M059J (cell line): ENCODE measurements at places on chromosomes 6 and 20.
A peak's percentile ranks its signal among the peaks of the same experiment; 100 is the strongest.

DNA sequence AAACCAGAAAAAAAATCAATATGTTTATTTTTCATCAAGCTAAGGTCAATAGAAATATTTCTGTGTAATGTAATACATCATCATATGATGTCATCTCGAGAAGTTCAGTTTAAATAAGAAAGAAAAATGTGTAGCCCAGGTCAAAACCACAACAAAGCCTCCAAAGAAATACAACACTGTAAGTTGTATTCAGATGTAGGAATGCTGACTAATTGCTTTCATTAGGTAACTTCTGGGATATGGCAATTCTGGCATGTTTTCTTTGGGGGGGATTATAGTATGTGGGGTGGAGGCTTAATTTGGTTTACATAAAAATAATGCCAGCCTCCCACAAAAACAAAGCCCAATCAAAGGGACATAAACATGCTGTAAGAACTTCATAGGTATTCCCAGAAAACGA is 881.8 kb upstream of the CITED2 start:
- DNase-seq, result peak; percentile 84

DNA sequence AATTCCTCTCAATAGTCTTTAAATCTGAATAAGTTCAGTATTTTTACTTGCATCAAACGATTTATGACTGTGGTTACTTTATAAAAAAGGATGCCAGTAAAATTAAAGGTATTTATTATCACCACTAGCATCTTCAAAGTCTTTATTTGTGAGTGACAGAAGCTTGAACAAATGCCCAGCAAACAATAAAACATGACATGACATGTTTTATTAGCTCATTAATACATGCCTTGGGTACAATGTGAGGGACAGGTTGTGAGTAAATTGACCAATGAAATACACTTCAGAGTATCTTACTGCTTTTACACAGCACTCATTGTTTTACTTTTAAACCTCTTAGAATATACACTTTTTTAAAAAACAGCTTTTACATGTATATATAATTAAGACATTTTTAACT is 113.4 kb upstream of the BEND3 start:
- DNase-seq, result peak; percentile 56

DNA sequence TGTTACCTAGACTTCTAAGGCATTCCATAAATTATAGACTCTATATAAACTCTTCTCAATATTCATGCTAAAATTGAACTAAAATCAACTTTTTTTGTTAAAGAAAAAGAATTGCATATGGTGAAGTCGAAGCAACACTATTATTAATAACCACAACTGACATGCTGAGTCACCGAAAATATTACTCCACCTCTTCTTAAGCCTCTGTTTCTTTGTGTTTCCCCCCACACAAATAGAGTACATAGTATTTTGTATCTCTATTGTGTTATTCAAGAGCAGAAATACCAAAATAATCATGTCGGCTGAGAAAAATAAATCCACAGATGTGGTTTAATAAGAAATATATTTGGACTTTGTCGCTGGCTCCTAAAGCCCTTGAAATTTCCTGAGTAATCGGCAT is 23.8 kb downstream of the TFB1M start:
- DNase-seq, result no peak

- no peak for DNase-seq
Measured at GRCh38 chr6:167506443-167507301, 181.8 kb downstream of the TTLL2 start.

GRCh38 chr20:53853111-53853713 is 217.2 kb downstream of the BCAS1 start:
- DNase-seq, result no peak

DNA sequence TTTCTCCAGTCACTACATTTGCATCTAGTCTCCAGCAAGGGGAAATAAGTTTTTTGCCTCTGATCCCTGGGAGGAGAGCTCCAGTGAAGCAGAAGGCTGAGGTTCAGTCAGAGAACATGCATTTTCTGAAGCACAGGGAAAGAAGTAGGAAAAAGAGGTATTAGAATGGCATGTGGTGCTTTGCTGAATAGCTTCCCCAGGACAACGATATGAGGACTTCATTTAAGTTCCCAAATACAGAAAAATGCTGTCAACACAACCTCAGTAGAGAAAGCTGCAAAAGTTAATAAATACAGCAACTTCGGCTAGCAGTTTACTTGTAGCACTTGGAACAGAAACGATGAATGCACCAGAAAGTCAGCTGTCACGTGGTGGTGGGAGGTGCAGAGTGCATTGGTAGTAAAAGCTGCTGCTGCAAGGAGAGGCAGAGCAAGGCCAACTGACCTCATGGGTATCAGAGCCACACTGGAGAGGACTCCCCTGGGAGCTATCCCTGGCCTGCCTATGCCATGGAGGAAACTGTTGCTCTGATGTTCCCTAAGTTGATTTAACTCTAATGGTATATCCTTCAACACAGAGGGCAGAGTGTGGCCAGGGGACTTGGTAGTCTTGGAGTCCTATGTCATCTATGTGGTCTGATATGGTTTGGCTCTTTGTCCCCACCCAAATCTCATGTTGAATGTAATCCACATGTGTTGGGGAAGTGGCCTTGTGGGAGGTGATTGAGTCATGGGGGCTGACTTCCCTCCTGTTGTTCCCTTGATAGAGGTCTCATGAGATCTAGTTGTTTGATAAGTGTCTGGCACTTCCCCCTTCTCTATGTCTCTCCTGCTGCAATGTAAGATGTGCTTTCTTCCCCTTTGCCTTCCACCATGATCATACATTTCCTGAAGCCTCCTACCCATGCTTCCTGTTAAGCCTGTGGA is 85.9 kb downstream of the ADTRP start:
- DNase-seq, result no peak

DNA sequence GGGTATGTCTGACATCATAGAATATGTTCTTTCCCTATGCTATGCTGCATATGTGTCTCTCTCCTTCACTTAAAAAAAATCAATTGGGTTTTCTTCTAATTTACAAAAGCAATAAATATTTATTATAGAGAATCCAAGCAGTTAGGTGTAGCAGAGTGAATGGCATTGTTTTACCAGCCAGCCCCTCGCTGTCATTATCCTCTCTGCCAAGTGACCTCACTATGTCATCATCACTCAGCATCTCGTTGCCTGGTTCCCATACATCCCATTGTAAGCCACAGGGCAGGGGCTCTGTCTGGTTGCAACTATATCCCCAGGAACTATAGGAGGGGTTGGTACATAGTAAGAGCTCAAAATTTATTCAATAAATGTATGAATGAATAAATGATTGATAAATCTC is 31.3 kb downstream of the KIAA0319 start:
- no peak for DNase-seq

DNA sequence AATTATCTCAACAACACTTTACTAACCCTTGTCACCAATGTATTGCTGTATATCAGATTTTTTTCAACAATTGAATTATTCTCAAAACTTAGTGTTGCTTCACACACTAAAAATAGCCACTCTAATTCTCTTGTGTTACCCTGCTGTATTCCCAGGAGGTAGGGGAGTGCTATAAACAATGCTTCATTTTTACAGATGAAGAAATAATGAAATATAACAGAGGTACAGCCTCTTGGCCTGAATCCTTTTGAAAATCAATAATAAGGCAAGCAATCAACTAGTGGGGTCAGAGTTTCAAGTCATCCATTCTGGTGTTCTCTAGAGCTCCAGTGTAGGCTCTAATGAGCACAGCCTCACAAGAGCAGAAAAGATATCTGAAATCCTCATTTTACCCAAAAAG is 10.9 kb downstream of the HIVEP2 start:
- no peak for DNase-seq

- peak; percentile 81 for DNase-seq
Measured at GRCh38 chr6:43635387-43636307, at the start of gene MAD2L1BP. MAD2L1BP (plus strand) TSS chr6:43635840; CDS start chr6:43635876, 36 bp downstream.

DNA sequence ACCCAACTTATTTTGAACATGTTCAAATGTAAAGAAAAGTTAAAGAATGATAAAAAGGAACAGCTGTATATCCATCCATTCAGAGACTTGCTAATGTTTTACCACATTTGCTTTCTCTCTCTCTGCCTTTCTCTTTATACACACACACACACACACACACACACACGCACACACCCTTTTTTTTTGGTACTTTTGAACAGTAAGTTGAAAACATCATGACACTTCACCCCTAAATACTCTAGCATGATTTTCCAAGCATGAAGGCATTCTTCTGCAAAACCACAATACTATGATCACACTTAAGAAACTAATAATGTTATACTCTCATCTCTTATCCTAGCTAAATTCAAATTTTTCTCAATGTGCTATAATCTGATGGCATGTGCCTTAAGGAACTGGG is 192.3 kb downstream of the UTRN start:
- DNase-seq, result no peak

- DNase-seq, result no peak
Measured at GRCh38 chr20:15945289-15945688, 628.0 kb downstream of the KIF16B start.

DNA sequence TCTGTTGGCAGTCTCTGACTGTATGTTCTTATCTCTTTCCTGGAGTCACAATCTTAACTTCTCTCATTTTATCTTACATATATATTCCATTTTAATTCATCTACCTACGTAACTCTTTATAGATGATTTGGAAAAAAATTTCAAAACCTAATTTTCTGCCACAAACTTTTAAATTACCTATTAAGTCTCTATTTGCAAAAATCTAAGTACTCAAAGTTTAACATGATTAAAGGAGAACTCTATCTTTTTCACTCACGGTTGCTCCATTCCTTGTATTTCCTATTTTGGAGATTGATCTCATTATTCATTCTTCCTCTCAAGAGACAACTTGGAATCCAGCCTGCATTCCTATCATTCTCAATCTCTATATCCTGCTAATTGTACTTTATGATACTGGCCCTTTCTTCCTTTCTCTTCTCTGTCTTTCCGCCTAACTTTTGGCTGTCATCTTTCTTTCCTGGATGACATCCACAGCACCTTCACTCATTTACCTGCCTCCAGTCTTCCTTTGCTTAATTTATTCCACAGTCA is 1071.1 kb upstream of the CITED2 start:
- peak; percentile 90 for DNase-seq

- no peak for DNase-seq
Measured at GRCh38 chr6:4693173-4693970, 82.8 kb upstream of the CDYL start.

DNA sequence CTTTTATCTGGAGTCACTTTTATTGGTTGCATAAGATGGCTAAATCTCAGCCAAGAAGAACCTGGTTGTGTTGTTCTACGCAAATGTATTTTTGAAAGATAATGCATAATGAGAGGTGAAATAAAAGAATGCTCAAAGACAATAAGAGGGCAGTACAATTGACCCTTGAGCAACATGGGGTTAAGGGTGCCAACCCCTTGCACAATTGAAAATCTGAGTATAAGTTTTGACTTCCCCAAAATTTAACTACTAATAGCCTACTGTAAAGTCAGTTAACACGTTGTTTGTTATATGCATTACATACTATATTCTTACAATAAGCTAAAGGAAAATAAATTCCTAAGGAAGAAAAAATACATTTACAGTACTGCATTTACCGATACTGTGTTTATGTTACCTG is 5.9 kb downstream of the RNF146 start:
- DNase-seq, result no peak

DNA sequence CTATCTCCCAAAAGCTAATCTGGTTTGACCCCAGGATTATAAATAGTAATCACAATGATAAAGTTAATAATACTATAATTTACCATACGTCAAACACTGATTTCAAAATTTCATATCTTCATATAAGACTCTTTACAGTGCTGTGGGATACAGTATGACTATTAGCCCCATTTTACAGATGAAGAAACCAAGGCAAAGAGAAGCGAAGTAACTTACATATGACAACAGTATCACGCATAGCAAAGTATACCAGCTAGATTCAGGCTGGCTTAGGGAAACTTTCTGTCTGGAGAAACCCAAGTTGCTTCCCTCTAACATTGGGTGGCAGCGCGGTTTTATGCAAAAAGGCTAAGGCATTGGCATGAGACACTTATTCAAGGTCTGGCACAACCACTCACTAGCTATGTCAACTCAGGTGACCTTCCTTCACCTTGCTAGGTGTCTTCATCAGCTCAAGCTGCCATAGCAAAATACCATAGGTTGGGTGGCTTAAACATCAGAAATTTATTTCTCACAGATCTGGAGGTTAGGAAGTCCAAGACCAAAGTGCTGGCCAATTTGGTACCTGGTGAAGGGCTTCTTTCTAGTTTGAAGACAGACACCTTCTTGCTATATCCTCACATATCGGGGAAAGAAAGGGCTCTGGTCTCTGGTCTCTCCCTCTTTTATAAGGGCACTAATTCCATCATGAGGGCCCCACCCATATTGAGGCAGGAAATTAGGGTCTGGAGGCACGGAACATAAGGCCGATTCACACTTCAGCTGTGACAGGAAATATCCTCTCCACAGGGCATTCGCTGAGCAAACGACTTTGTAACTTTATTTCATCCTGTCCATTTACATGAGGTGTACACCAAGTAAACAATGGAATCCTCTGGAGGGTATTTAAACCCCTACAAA is 22.4 kb upstream of the UTRN start:
- peak; percentile 12 for DNase-seq

GRCh38 chr6:114228675-114229074 is 114.1 kb downstream of the HS3ST5 start:
- DNase-seq, result no peak

- DNase-seq, result peak; percentile 71
Measured at GRCh38 chr20:10307359-10307735, 88.7 kb downstream of the SNAP25 start.

- DNase-seq, result no peak
Measured at GRCh38 chr6:35634316-35634715, 54.4 kb downstream of the FKBP5 start.

GRCh38 chr20:36205026-36205425 is 31.3 kb upstream of the AAR2 start:
- DNase-seq, result no peak

- peak; percentile 100 for DNase-seq
Measured at GRCh38 chr20:4512891-4513550, 208.7 kb upstream of the PRND start.

DNA sequence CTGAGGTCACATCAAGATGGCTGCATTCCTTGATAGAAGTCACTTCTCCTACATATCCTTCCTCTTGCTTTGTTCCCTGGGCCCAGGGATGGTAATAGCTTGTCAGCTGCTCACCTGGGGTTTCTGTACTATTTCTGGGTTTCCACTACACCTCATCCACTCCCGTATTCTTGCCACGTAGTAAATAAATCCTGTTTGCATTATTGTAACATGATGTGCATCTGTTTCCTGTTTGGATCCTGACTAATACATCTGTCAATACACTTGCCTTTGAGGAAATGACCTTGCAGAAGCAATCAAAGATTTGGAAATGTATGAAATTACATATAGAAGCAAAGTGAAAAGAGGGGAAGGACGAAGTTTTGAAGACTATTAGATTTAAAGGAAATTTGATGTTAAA is 619.0 kb downstream of the PHF3 start:
- DNase-seq, result no peak
